ENCODE measurements at places on chromosomes 5 and 9.

GRCh38 chr9:71886015-71886414, 25.0 kb downstream of the ABHD17B start:
- no peak for DNase-seq

DNA sequence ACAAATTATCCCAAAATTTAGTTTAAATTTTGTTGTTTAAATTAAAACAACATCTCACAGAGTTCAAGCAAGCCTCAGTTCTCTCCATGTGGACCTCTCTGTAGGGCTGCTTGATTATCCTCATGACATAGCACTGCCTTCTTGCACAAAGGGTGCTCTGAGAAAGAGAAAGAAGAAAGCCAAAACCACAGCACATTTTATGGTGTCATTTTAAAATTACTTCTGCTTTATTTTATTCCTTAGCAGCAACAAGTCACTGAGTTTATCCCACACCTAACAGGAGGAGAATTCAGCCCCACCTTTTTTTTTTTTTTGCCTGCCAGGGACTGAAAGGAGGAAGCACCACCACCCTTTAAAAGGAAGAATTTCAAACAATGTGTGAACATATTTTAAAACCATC, 12.8 kb upstream of the KCNV2 start:
- DNase-seq: no peak

- DNase-seq: no peak
These were observed 102.6 kb upstream of the TRPM3 start for GRCh38 chr9:71223953-71224538.

DNA sequence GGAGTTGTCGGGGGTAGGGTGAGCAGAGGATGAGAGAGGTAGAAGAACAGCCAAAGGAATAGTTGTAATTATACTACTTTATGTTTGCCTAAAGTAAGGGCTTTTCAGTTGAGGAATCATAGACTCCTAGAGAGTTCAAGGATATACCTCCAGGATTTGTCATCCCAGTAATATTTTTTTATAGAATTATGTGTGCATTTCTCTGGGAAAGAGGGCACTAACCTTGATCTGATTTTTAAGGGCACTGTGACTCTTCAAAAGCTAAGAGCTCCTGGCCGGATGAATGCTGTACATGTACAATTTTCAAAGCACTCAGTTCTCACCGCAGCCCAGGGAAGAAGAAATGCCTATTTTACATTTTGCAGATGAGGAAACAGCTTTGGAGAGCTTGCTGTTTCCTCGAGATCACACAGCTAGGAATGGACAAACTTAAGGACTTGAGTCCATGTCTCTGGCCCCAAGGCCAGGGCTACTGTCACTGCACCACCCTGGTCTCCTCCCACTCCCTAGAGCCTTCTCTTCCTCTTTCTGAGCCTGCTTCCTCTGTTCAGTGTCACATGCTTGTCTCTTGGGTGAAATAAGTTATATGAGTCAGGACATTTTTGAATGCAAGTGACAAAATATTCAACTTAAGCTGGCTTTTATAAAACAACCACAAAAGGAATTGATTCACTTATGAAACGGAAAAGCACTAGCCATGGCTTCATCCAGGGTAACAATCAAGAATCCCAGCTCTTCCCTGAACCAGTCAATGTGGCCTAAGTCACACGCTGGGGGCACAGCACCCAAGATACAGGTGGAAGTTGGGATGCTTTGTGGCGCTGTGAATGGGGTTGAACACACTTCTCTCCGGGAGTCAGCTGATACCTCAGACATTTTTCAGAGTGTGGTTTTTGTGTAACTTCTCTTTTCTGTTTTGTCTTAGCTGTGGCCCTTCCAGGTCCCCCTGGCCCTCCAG, 45.7 kb upstream of the TGFBR1 start:
- DNase-seq: peak; percentile 37

DNA sequence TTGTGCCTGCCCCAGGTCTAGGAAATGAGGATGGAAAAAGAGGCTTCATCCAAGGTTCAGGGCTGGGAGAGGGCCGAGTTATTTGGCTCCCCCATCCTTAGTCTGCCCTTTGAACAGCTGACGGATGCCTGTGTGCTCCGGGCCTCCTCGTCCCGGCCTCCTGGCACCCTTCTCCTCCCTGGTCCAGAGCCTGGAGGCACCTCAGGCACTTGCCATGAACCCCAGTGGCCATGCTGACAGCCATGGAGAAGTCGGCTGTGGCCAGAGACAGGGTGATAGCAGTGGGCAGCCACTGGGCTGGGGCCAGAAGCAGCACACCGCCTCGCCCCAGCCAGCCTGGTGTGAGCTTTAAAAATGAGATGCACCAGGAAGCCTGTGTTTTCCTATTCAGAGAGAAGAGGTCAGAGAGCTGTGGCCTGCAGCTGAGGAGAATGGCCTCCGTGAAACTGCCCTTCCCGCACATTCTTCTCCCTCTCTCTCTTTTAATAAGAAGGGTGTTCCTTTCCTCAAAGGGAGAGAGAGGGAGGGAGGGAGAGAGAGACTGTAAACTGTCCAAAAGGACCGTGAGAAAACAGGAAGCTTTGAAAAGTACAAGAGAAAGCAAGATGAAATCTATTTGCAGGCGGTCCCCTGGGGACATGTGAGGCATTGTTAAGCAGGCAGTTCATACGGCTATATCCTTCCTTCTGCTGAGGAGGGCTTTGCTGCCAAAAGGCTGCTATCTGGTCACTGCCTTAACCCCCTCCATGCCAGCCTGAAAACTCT, 55.3 kb downstream of the ZNF366 start:
- no peak for DNase-seq

- peak; percentile 59 for DNase-seq
These were observed 282.1 kb downstream of the CRB2 start for GRCh38 chr9:123637945-123638634.

- DNase-seq: peak; percentile 71
These were observed 133.3 kb downstream of the PCSK5 start for GRCh38 chr9:76023715-76024195.

DNA sequence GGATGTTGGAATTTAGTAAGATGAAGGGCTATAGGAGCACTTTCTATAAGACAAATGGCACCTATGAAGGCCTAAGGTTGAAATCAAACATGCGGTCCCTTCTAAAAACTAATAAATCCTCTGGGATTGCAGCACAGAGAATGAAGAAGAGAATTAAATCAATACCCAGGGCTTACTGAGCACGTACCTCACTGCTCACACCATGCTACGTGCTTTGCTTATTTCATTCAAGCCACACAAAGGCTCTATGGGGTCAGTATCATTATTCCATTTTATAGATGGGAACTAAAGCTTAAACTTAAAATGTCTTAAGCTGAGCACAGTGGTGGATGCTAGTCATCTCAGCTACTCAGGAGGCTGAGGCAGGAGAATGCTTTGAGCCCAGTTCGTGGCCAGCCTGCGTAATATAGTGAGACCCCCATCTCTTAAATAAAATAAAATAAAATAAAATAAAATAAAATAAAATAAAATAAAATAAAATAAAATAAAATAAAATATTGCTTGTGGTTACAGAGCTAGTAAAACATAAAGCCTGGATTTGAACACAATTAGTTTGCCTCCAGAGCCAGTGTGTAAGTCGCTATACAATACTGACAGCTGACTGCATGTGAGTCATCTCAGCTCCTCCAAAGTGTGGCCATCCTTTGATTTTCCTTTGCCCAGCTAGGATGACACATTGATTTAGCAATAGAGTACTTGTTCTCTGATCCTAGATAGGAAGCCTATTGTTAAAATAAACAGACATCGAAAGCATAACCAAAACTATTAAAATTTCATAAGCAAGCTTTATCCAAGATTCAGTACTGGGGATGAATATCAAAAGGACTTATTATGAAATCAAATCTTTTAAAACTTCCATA, 20.9 kb upstream of the DPYSL3 start:
- no peak for DNase-seq

DNA sequence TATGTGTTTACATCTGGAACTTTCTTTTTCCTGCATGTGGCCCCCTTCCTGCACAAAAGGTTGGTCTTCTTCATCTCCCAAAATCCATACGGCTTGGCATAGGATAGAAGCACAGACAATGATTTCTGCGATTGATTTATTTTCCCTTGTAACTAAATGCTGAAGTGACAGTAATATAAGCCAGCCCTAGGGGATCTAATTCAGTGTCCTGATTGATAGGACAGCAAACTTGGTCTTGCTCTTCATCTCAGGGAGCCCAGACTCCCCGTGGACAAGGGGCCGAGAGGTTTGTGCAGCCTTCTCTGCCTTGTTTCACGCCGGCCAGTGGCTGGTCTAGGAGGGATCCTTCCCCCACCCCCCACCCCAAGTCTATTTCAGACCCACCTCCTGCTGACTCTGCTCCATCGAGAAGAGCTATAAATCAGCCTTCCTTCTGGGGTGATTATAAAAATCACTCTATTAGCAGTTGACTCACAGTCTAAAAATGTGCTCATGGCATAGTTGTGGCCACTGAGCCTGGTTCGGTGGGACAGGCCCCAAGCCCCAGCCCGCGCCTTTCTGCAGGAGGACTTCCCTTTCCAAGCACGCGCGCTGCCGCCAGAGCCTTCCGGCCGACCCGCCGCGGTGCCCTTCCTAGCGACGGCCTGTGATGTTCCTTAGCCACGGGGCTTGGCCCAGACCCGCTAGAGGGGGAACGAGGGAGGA, 89.8 kb upstream of the COL5A1 start:
- DNase-seq: no peak

GRCh38 chr9:94178927-94179326, 80.2 kb upstream of the ZNF169 start:
- no peak for DNase-seq

DNA sequence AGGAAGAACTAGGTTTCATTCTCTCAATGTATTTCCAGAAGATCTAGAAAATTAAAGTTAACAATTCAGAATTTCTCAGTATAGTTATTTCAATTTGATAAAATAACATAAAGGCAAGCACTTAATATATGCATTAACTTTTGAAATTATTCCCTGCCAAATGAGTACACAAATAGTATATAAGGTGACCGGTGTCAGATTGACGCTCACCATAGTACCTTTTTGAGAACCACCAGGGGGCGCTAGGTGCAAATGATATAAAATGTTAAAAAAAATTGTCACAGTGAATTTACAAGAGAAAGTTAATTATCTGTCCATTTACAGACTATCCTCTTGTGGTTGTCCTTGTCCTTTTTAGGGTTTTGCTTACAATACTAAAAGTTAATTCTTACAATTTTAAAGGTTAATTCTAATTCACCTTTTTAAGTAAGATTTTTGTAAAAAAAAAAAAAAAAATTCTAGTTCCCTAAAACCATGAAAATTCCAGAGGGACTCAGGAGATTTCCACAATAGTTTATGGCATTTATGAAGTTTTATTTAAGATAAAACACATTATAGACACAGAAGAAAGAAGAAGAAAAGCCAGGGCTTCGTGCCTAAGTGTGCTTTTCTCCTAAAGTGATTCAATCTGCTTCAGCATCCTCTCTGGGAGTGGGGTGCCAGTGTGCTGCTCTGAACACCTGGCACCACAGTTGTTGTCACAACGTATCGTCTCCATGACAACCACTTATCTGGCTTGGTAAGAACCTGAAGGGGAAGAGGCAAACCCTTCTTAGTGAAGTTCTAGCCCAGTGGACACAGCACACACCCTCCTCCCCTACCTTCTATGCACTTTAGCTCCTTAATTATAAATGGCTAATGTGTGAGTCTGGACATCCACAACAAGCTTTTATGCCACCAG, 1.7 kb downstream of the ADAMTS16 start:
- peak; percentile 22 for DNase-seq

DNA sequence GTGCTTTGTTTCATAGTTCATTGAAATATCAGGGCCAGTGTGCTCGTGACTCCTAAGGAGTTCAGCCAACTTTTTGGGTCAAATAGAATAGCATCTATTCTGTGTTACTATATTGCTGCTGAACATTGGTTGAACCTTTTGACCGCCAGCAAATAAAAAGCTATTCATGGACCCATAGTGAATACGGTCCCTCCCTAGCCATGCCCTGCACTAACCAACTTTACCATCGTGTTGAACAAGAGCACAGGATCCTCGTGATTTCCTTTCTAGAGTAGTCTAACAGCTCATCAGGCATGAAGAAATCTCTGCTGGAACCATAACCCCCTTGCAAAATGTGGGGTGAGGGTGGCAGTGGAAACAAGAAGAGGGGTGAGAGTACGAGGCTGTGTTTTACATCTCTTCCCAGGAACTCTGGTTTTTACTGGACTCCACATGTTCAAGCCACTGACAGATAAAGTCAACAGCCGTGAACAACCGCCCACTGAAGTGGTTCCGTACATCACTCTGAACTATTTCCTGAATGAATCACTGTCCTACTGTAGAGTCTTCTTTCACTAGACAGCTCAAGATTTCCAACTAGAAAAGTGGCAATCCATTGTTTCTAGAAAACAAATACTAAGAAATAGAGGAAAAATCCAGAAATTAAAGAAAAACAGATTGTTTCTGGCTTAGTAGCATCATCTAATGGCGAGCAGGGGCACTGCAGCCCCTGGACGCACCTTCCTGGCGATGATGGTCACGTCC, 70.1 kb upstream of the SPATA31E1 start:
- peak; percentile 7 for DNase-seq

GRCh38 chr5:107502676-107503060, 168.1 kb downstream of the EFNA5 start:
- no peak for DNase-seq

GRCh38 chr5:81533629-81534405, 139.9 kb upstream of the ACOT12 start:
- no peak for DNase-seq

GRCh38 chr9:125235804-125236519, 5.2 kb downstream of the HSPA5 start:
- DNase-seq: no peak

DNA sequence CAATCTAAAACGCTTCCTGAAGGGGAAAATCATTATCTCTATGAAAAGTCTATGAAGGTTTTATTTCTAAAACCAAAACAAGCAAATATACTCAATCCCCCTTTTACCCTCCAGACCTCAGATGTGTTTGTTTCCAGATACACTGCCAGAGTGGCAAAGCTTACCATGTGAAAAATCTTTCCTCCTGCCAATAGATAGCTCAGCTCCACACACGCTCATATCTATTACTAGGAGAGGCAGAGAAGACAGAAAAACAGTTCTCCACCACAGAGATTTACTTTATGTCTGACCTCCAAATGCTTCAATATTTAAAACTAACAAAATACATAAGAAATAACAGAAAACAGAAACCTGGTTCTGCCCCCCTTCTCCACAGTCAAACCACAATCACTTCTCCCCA, 7.0 kb downstream of the IRX2 start:
- no peak for DNase-seq

DNA sequence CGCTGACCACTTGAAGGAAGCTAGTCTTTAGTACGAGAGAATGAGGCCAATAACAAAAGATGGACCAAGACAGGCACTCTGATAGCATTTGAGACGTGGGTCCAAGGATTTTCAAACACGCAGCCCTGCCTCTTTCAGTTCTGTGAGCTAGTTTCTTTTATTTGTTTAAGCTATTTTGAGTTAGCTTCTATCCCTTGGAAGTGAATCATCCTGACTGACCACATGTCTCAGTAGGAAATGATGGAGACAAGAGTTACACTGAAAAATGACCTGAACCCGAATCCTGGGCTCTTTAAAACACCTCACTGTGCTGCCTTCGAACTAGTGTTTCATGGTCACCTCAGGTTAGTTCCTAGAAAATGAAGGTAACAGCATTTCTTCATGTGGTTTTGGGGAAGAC, 9.9 kb downstream of the TEK start:
- DNase-seq: no peak

DNA sequence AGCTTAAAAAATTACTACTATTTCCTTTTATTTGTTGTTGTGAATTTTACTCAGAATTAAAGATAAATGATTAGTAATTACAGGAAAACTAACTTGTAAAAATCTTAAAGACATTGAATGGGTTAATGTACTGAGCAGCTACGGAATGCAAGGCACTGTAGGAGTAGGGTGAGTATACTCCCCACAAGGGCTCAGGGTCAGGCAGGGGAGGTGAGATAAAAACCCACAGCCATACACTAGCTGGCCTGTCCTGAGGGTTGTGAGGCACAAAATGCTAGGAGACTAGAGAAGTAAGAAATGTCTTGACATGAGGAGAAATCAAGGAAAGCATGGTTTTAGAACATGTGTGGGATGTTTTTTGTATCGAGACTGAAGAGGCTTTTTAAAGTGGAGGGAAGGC, 13.4 kb downstream of the ZBED3 start:
- DNase-seq: no peak
